ENCODE measurements at places on chromosomes 6 and 20.
A peak's percentile ranks its signal among the peaks of the same experiment; 100 is the strongest.

DNA sequence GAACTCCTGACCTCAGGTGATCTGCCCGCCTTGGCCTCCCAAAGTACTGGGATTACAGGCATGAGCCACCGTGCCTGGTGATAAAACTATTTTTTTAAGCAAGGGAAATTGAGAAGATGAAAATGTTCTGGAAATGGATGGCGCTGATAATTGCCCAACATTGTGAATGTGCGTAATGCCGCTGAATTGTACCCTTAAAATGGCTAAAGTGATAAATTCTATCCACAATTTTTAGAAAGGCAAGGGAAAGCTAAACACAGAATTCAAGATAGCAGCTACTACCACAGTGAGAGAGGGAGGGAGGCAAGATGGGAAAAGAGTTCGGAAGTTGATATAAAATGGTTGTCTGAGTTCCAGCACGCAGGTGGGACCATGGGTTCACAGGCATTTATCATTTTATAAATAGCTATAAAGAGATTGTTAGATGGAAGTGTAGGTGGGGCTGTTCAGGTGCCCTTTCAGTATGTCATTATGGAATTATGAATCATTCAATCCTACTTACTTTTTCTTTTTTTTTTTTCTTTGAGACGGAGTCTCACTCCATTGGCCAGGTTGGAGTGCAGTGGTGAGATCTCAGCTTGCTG lies 8.3 kb downstream of the RIPOR3 start:
- DNase-seq = no peak

DNA sequence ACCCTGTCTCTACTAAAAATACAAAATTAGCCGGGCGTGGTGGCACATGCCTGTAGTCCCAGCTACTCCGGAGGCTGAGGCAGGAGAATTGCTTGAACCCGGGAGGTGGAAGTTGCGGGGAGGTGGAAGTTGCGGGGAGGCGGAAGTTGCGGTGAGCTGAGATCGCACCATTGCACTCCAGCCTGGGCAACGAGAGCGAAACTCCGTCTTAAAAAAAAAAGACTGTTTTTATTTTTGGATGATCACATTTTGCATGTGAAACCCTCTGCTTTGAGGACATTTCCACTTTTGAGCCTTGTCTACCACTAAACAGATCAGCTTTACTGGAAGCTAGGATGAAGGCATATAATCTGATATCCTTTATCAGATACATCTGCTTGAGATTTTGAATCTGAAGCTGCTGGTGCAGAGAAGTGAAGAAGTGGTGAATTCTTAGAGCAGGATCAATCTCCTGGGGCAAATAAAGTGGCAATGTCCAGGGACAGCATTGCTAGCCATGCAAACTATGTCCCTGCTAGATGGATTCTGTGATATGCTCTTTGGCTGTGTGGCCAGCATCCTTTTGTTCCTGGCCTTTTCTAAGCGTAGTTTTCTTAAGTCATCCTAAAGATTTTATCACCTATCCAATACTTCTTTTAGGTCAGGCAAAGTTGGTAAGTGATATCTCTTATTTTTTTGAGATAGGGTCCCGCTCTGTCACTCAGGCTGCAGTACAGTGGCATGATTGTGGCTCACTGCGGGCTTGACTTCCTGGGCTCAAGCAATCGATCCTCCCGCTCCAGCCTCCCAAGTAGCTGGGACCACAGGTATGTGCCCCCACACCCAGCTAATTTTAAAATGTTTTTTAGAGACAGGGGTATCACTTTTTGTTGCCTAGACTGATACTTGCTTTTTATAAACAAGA lies 23.3 kb downstream of the RBL1 start:
- DNase-seq = no peak

DNA sequence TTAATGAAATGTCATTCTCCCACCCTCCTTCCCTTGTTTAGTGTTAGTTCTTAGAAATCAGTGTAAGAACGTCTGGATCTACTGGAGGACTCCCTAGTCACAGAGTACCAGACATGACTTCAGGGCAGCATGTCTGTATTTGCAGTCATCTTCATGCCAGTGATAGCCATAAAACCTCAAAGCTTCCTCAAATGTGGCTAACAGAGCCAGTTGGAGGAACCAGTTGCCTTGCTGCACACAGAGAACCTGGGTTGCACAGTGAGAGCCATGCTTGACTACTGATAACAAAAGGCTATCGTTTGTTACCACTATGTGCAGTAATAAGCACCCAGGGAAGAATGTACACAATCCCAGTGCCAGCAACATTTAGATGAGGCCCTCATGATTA lies 20.1 kb downstream of the NT5E start:
- DNase-seq = no peak

DNA sequence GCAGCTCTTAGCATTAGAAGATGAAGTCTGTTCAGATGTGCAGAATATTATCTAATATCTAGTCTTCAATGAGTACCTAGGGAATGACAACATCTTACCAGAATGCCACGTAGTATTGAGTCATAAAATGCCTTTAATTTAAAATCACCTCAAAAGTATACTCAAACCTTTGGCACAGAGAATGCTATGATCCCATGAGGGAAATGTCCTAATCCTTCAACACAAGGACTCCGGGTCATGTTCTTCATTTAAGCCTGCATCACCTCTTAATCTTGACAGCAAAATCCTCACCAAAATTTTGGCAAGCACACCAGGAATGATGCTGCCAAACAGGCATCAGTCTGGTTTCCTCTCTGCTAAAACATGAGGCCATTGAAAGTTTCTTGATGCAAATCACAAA lies 23.6 kb upstream of the MARCKS start:
- no peak for DNase-seq

DNA sequence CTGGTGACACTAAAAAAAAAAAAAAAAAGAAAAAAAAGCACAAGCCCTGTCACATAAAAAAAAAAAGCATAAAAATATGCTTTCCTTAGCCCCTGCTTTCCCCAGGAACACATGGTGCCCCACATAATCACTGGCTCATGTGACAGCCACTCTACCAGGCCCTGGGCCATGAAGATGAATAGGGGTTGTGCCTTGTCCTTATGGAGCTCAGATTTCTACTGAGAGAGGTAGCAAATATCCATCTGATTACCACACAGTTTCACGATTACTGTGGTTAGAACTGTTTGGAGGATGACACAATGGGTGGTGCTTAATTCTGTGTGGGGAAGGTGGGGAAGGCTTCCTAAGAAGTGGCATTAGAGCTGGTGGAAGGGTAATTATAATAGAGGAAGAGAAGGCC lies 9.3 kb downstream of the RAET1E start:
- no peak for DNase-seq

GRCh38 chr6:138586638-138587037 lies 87.3 kb upstream of the NHSL1 start:
- no peak for DNase-seq

GRCh38 chr6:44772838-44773237 lies 385.3 kb downstream of the CDC5L start:
- DNase-seq = no peak

- no peak for DNase-seq
Observed at GRCh38 chr20:47585087-47585747, 83.5 kb downstream of the NCOA3 start.

DNA sequence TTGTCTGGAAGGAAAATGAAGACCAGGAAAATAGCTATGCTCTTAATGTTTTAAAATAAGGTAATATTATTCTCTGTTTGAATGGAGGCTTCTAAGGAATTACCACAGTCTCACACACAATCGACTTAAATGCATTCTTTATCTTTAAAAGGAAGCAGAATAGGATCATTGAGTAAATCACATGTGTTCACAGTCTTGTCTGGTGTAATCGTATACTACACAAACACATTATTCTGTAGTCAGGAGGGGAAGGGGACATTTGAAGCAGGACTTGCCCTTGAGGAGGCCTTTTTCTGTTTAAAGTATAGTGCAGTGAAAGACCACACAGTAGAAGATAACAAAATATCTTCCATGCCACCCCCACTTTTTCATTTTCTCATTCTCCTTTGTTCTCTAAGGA lies 20.6 kb upstream of the REV3L start:
- DNase-seq = no peak

- DNase-seq = peak; percentile 16
Observed at GRCh38 chr20:48986899-48987298, 59.2 kb upstream of the CSE1L start.

DNA sequence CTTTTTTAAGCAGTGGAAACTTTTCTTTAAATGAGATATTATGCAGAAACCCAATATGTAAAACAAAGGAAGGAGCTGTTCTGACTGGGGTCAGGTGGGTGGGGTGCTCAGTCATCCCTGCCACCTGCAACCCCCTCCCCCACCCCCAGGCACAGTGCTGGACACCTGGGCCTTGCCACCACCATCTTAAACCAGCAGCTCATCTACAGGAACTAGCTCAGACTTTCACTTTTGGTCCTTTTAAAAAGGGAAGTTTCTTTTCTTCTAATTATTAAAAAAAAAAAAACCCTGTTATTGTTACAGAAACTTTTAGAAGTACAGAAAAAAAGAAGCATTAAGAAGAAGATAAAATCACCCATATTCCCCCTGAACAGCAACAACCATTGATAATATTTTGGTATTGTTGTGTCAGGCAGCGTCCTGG lies 37.1 kb downstream of the PPP1R16B start:
- DNase-seq = no peak

- no peak for DNase-seq
Observed at GRCh38 chr6:121770943-121771342, 335.5 kb downstream of the GJA1 start.

GRCh38 chr20:48772183-48772976 lies 55.4 kb downstream of the PREX1 start:
- DNase-seq = no peak

DNA sequence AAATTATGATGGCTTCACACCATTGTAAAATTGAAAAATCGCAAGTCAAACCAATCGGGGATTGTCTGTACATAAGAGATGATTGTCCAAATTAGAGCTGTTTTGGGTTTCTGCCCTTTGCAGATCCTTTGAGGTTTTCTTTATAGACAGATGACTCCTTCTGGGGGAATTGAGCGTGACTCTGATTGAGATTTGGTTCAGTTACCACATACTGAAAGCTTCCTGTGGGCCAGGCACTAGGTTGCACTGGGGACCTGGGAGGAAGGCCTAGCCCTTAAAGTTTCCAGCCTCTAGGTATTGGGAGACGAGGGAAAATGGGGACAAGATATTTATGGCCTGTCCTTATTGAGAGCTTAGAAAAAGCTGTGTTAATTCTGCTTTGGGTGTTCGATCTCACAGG lies 9.2 kb downstream of the VAPB start:
- DNase-seq = no peak

DNA sequence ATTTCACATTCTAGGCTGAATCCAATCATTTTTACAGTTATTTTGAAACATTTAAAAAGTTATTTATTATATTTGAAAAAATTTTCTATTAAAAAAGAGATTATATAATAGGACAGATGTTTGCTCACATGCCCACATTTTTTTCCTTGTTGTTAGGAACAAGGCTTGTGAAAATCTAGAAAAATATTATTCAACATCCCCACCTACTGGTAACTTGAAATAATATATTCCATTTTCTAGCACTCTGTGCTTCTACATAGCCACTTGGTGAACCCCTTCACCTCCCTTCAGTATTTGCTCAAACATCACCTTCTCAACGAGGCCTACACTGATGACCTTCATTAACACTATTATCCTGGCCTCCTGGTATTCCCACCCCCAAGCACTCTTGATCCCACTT lies 18.3 kb upstream of the GPRC6A start:
- DNase-seq = peak; percentile 56

DNA sequence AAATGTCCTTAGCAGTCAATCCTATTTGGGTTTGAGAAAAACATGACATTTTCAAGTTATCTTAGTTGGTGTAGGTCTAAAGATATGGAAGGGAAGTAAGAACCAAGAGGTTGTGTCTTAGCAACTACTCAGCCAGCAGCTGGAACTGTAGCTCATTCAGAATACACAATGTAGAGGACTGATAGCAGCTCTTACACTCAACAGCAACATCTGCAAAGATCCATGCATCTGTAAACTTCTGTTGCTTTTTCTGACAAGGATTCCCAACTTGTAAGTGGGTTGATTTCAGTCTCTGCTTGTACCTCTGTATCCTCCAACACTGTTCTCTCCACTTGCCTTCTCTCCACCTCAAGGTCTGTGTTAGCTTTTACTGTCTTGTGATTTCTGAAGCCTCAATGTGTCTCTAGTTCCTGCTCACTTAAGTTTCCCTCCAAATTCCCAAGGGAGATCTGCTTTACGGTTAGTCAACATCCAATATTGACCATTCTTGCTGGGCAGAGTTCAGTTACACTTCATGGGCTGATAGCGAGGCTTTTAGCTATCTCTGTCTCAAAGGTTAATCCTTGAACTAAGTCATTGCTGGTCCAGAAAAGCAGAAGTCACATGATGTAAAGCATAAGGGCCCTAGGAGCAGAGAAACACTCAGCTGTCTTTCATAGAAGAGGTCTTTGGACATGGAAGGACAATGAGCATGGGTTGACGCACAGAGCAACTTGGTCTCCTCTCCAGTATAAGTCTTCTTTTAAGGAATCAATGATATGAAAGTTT lies 71.6 kb upstream of the LGSN start:
- no peak for DNase-seq

DNA sequence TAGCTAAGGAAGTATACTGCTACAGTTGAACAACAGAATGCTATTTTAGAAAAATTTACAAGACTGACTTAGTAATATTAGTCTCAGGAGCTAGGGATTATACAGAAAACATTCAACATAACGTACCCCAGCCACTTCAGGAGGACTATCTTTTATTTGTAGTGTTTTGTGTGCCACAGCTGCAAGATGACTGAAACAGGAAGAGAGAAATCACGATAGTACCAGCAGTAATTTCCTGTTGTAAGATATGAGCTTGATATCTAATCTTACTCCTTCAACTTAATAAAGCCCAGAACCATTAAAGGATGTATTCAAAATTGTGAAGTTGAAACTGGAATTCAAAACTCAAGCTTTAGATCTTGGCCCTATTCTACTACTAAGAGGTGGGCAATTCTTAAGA lies 42.1 kb downstream of the SLC35A1 start:
- DNase-seq = no peak

DNA sequence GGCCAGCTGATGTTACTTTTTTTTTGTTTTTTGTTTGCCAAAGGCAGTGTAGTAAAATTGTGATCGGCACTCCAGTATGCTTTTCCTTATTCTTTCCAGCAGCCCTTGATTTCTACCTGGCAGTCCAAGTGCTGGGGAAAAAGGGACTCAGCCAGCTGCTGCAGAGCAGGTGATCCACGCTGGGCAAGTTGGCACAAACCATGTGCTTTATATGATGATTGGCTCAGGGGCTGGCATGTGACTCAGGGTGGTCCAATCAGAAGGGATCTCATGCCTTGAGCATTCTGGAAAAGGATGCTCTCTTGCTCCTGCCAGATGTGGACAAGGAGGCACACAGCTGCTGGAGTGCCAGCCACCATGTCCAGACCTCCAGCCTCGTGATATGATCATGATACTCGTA lies 54.5 kb downstream of the SULF2 start:
- DNase-seq = no peak

GRCh38 chr20:17896771-17897369 lies 71.7 kb downstream of the SNX5 start:
- no peak for DNase-seq

DNA sequence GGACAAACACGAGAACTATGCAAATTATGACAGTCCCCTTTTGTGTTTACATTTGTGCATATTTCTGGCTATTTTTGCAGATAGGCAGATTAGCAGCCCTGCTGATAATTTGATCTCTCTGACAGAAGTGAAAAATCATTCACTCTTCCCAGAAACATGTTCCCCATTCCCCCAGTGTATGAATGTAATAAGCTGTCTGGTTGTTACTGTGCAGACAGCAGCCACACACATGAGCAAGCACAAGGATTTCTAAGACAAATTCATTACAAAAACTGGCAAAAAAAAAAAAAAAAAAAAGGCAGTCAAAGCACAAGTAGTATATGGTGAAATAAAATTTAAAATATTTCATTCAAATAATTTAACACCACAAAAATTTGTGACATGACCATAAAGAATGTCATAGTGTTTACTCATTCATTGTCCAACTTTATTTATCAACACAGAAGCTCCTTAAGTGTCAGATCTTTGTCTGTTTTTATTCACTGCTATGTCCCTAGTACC lies 95.5 kb upstream of the VGLL2 start:
- DNase-seq = no peak

Measured in hematopoietic multipotent progenitor cell (in vitro differentiated cells).